ENCODE measurements at places on chromosomes 2 and 18.

- DNase-seq = no peak
These were observed 114.4 kb upstream of the GLS start for GRCh38 chr2:190766174-190766572.

DNA sequence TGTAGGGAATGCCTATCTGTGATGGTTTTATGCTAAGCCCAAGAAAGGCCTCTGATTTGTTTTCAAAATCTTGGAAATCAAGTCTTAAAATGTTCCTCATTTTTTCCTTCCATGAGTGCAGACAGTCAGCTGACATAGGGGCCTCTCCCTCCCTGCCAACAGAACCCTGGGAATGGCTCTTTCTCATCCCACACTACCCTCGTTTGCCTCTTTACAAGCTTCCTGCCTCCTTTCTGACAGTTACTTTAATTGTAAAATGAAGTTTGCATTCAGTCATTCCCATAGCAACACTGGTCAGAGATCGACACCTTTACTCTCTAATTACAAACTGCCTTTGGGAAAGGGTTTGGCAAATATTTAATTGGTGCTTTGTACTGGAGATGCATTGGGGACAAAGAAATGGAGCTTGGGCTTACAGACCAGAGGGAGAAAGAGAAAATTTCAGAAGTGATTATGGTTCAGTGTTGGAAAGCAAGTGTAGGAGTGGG, 25.4 kb downstream of the KIF5C start:
- DNase-seq = no peak

DNA sequence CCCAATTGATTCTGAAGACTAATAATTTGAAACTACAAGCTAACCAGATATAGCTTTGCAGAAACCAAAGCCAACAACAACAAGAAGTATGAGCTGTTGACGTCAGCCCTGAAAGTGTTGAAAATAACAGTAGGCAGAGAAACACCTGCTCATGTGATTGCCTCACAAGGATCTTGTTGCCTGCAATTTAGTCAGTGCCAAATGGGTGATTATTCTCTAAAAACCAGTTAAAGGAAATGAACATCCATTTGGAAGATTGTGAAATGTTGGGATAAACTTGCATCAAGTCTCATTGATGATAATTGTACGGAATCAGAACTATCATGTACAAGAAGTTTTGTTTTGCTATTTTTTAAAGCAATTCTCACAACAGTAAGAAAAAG, 2.8 kb downstream of the CYTIP start:
- DNase-seq = no peak

DNA sequence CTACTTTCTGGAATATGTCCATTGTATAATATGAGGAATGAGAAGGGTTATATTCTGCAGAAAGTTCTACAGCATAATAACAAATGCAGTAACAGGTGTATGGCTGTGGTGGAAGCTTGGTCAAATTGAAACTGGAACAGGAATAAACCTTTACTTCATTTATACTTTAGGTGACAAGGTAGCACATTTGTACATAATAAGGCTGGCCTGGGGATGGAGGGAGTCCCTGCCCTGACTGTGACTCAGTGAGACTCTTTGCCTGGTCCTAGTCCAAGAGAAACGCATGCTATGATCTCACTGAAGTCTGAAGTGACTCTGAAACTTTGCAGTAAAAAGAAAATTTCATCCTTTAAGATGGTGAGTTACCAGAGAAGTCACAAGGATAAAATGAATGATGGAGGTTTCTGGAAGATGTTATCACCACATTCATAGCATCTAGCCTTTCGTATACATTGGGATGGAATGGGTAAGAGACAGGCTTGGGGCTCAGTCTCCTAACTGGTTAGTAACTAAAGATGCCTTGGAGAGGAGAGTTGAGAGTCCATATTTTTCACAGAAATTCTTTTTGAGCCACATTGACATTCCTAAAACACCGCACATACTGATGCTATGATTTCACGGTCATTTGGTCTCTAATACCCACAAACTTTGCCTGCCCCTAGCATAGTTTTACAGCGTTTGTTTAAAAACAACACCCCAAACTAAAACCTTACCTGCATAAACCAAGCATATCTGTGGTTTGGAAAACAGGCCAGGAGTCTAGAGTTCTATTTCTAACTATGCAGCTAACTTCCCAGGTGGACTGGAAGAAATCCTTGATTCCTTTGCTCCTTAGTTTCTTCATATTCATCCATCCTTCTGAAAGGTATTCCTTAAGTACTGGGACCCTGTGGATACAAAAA, 42.4 kb upstream of the NABP1 start:
- DNase-seq = peak; percentile 28

DNA sequence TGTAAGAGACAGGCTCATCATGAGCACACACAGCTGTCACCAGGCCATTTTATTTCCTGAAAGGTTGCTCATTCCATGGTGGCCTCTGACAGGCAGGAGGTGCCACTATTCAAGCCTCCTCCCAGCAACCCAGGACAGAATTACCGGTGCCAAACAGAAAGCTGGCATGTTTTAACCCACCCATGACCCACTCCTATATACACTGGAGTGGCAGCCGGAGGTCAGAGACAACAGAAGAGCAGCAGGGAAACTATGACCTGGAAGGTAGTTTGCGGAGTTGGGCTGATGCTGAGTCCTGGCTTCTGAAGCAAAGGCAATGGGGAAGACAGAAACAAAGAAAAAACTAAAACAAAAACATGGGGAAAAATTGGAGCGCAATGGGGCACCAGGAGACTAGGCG, 2.3 kb downstream of the RFTN2 start:
- DNase-seq = no peak

- no peak for DNase-seq
These were observed 1.7 kb downstream of the ROCK2 start for GRCh38 chr2:11342551-11343367.

DNA sequence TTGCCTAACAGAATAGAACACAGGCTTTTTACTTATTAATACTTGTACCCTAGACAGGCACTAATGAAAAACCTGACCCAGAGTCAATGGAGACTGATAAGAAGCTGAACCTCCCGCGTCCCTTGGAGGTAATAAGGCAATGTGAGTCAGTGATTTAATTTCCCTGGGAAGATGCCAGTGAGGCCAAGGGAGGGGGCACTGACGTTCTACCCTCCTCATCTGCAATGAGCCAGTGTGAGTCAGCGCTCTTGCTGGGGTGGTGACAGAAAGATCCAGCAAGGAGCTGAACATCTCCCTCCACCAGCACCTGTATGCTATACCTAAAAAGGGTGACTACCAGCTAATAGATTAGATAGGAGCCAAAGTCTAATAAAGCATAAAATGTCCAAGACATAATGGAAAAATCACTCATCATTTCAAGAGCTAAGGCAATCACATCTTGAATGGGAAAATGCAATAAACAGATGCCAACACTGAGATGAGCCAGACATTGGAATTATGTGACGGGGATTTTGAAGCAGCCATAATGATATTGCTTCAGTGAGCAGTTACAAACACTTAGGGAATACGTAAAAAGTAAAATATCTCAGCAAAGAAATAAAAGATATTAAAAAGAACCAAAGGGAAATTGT, 116.9 kb downstream of the TPGS2 start:
- no peak for DNase-seq

- DNase-seq = no peak
These were observed 125.6 kb downstream of the NCOA1 start for GRCh38 chr2:24616616-24617015.

GRCh38 chr2:152611458-152612231, 105.6 kb downstream of the PRPF40A start:
- DNase-seq = no peak

DNA sequence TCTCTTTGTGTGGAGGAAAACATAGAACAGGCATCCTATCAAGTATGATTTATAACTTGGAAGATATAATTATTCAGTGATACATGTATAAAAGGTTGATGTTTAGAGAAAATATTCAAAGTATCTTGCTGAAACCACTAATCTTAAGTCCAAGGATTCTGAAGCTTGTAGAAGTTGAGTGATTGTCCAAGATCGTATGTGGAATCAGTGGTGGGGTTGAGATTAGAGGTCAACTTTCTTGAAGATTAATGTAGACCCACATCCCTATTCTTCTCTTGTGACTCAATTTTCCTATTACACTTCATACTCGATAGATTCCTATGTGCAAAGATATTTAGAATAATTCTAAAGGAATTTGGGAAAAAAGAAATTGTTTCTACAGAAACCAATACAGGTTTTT, 1565.9 kb upstream of the ACVR2A start:
- no peak for DNase-seq

DNA sequence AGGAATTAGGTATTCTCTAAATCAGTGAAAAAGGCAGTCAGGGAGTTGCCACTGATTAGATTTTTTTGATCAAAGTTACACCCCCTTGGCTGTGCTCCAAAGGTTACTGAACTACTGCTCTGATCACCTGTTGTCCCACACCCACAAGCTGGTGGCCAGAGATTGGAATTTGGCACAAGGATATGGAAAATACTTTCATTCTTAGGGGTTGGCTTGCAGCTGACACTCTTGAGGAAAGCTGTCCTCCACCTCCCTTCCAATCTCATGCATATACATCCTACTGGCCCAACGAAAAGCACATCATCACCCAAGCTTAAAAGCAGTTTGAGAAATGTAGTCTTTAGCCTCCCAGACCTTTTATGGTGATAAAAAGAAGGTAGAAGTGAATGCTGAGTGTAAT, 329.5 kb upstream of the CHAC2 start:
- no peak for DNase-seq

DNA sequence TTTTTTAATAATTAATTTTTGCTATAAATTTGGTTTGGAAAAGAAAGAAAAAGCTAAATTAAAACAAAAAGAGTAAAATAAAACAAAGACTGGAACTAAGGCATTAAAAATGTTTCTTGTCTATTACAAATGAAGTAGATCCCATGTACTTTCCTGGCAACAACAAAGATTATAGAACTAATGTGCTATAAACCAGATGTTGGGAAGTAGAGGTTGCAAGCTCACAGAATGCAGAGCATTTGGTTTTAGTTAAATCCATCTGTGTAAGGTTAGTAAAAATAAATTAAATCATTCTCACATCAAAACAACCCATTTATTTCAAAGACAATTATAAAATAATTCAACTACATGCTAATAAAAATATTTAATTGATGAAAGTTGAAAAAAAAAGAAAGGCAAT, 157.2 kb upstream of the ZC3H15 start:
- DNase-seq = no peak

GRCh38 chr2:6443061-6443823, 422.5 kb downstream of the CMPK2 start:
- no peak for DNase-seq

DNA sequence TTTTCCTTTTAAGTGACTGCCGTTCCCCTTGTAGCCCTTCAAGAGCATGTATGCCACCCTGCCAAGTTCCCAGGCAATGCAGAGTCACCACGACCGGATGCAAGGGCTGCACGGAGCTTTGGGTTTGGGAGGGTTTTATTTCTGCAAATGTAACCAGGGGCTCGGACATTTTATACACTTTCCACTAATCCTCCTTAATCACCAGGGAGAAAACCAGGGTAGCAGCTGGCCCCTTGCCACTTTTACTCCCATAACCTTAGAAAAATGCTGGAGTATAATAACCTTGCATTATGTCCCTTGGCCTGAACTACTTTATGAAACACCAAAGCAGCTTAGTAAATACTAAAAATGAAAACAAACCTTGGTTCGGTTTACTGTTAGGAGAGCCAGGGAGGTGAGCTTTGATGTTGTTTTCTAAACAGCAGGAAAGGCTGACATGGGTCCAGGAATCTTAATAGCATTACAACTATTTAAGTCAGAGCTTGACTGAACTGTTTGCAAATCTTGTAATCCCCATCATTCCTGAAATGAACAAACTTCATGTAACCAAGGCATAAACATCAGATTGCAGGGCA, 152.8 kb upstream of the RIOK3 start:
- DNase-seq = no peak

DNA sequence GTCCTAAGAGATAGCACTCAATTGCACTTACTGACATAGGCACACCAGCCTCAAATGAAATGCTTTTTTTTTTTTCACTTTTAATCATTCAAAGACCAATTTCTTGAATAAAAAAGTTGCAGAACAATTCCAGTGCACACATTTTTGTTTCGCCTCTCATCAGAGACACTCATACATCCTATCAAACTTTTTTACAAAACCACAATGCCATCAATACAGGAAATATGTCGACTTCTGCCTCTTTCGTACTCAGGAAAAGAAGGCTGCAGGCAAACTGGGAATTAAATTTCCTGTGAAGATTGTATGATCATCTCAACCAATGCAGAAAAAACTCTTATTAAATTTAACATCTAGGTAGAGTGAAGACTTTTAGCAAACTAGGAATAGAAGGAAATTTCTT, 112.4 kb downstream of the DNER start:
- no peak for DNase-seq

GRCh38 chr2:100826494-100826893, 6.6 kb downstream of the NPAS2 start:
- no peak for DNase-seq

DNA sequence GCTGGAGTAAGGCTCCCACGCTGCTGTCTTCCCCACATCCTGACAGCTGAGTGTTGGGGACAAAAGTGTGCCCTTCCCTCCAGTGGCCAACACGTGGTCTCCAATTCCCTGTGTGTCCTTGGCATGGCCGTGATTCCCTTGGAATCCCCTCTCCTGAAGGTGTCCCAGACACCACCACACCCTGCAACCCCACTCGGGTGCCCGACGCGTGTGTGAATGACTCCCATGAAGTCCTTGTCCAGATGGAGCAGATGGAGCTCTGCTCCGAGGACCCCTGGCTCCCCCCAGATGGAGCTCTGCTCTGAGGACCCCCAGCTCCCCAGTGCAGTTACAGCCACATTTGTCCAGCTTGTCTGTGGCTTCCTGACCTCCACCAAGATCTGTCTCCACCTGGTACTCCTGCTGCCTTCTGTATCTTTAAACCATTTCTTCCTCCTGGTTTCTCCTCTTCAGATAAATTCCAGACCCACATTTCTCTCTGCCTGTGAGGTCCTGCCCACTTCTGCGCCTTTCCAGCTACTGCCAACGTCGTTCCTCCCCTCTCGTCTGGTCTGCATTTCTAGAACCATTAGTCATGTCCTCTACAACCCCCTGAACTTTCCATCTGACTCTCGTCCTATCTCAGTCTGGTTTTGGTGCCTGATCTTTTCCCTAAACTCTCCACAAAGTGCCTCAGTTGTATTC, 86.8 kb upstream of the PXDN start:
- no peak for DNase-seq

GRCh38 chr2:232330068-232330999, 48.2 kb upstream of the ALPP start:
- no peak for DNase-seq

DNA sequence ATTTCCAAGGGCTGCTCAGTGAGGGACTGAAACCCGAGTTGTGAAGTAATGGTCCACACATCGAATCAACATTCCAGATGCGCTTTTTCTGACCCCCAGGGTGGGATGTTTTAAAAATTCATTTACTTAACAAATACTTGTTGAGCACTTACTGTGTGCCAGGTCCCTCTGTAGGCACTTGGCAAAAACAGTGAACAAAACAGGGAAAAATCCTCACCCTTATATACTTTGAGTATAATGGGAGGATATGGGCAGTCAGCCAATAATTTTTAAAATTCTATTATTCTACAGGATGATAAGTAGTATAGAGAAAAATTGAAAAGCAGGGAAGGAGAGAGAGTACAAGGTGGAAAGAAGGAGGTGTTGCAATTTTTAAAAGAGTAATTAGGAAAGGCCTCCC, 31.3 kb upstream of the AFTPH start:
- no peak for DNase-seq

- no peak for DNase-seq
These were observed 687.8 kb downstream of the SLC4A3 start for GRCh38 chr2:220315098-220315823.

Measured in activated T-cell treated with anti-CD3 and anti-CD28 coated beads, Interleukin-2, amount 50 U/mL, for 72 hours (primary cell).